ENCODE measurements at places on chromosomes 1 and 21. TPM values are rescaled to one million over a fixed set of nuclear protein-coding genes. Genes with fewer than 3 reads are reported as not detected.

ELAVL4 gene
- 9.0 TPM for total RNA-seq

MYOG gene
- total RNA-seq = 0.25 TPM

DNA sequence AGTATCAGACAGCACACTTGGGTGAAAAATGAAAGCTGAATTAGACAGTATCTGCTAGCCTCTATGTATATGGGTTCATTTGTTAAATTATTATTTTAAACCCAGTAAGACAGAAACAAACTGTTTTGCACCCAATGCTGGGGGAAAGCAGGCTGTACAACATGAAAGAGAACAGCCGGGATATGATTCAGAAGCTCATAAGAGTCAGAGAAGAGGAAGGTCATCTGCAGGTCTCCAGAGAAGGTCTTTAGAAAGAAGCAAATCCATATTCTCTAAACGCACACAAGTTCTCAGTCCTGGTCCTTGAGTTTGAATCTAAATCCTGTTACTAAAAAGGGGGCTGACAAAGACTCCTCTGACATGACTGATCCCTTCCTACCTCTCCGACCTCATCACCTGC lies 155.1 kb downstream of the SIPA1L2 start:
- no peak overlapping the region for H3K27ac ChIP-seq
- no peak for DNase-seq
- no peak overlapping the region for H3K4me3 ChIP-seq
- no peaks in the 10 kb centered on the region for H3K27me3 ChIP-seq

GRCh38 chr1:171107262-171107940 lies 16.7 kb downstream of the FMO3 start:
- no peak overlapping the region for H3K27ac ChIP-seq
- H3K27me3 ChIP-seq = no peaks in the 10 kb centered on the region
- H3K4me1 ChIP-seq = no peaks in the 10 kb centered on the region
- no peaks in the 10 kb centered on the region for H3K36me3 ChIP-seq
- no peak overlapping the region for H3K4me3 ChIP-seq

- H3K4me3 ChIP-seq = no peak overlapping the region
- H3K27me3 ChIP-seq = no peaks in the 10 kb centered on the region
- H3K27ac ChIP-seq = no peak overlapping the region
- no peak for DNase-seq
- no peaks in the 10 kb centered on the region for H3K4me1 ChIP-seq
Measured at GRCh38 chr21:32800056-32800455, 28.5 kb upstream of the PAXBP1 start.
